ENCODE measurements at places on chromosomes 13 and 19.

DNA sequence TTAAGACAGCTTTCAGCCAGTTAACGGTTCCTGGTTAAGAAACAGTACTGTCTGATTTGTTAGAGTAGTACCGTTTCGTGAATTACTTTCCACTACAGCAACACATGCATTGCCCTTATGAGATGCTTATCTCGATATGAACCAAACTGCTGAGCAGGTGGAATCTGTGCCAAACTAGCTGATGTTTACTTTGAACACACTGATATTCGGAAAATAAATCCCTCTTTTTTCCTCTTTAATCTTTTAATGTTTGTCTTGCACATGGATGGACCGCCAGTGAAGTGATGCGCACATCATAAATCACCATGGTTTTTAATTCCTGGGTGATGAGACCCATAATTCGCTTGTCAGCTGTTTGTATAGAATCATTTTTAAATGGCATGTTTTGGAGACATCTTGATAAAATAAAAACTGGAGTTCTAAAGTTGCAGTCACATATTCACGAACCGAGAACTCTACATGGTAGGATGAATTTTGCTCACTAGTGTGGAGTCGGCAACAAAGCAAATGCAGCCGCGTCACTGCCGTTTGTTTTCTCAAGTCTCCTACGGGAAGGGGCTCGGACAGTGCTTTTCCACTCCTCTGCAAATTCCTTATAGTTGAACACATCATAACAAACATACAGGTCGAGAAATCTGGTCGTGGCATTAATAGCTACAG lies 1.1 kb downstream of the GJA3 start:
- DNase-seq, result no peak

GRCh38 chr19:46661735-46662592 lies 982 bp upstream of the DACT3 start:
- DNase-seq, result peak; percentile 86

DNA sequence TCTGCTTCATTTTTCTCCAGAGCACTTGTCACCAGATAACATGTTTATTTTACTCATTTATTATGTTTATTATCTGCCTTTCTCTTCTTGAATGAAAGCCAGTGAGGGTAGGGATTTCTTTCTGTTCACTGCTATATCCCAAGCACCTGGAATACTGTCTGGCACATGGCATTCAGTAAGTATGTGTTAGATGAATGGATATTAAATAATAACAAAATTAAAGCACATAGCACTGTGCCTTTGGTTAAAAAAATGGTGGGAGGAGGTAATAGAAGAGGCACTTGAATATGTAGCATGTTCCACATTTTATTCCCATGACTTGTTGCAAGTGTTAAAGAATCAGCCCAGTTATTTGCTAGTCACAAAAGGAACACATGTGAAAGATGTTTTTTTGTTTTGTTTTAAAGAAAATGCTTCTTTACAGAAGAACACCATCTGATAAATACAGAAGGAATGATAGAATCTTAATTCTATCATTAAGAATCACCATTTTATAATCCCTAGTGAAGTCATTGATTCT lies 151.0 kb downstream of the DLEU7 start:
- no peak for DNase-seq

DNA sequence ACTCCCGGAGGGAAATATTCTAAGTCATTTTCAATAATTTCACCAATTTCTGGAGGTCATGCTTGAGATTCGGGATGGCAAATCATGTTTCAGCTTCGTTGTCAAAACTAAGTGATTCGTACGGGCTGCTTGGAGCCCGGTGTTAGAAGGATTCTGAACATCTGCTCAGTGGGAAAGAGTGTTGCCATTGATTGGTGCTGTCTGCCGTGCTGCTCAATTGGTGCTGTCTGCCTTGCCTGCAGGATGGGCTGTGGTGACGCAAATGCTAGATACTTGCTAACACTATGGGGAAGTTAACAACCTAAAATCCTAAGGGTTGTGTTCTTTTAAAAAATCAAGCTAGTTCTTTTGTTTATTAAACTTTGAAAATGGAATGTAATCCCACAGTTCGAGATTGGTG lies 17.3 kb upstream of the CACNG8 start:
- DNase-seq, result no peak

- DNase-seq, result no peak
These were observed 480.5 kb upstream of the SPRY2 start for GRCh38 chr13:80821466-80821865.

DNA sequence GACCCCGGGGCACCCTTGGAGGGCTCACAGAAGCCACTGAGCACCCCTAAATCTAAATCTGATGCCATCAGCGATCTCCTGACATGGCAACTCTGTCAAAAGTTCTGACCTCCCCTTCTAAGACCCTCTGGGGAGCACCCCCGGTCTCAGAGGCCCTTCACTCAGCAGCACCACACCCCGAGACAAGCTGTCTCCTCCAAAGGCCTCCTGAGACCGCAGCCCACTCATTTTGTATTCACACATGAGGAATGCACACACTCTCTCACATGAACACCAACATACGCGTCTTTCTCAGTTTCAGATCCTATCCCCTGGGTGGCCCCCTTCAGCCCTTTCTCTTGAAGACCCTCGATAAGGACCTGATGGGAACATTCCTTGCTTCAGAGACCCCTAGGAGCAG lies 2.6 kb downstream of the NDUFA11 start:
- no peak for DNase-seq

DNA sequence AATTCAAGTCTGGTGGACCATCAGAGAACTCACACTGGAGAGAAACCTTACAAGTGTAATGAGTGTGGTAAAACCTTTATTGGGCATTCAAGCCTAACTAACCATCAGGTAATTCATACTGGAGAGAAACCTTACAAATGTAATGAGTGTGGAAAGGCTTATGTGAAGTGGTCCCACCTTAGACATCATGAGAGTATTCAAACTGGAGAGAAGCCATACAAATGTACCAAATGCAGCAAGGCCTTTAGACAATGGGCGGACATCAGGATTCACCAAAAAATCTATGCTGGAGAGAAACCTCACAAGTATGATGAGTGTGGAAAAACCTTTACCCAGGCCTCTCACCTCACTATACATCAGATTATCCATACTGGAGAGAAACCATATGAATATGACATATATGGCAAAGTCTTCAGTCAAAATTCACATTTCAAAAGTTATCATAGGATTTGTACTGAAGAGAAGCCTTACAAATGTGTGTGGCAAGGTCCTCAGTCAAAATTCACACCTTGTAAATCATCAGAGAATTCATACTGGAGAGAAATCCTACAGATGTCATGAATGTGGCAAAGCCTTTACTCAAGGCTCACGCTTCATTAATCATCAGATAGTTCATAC lies 19.7 kb upstream of the ZNF665 start:
- no peak for DNase-seq

GRCh38 chr13:102286326-102286725 lies 115.5 kb downstream of the FGF14 start:
- DNase-seq, result no peak

GRCh38 chr13:112106478-112107141 lies 39.7 kb downstream of the SOX1 start:
- no peak for DNase-seq

DNA sequence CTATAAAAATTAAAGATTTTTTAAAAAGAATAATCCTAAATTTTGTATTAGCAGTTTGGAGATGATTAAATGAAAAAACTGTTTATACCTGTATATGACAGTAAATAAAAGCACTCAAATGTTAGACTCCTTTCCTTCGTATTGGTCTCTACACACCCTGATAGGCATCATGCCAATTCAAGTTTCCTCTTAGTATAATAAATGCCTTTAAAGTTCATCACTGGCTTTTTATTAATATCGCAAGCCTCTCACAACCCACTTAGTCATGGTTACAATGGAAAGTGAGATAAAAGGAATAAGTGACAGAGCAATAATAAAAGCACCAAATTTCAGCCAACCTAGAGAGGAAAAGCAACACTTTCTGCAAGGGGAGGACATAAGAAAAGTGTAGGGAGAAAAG lies 102.2 kb downstream of the PIBF1 start:
- DNase-seq, result no peak

DNA sequence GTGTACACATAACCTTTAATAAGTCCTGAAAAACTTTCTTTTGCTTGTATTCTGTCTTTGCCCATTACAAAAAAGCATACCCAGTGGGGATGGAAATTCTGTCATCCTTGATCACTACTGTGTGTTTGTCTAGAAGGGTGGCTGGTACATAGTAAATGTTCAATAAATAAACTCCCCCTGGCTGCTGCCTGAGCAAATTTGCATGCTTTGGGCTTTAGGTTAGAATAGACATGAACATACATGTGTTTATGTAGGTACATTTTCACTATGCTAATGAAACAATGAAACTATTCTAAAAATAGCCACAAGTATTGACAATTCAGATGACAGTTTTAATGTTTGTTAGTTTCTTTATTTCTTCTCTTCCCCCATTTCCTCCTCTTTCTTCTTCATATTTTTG lies 36.1 kb downstream of the TNFSF13B start:
- no peak for DNase-seq

GRCh38 chr13:95643571-95643935 lies 953 bp downstream of the DZIP1 start:
- DNase-seq, result no peak

- no peak for DNase-seq
These were observed 24.9 kb downstream of the CPAMD8 start for GRCh38 chr19:17001603-17002183.

DNA sequence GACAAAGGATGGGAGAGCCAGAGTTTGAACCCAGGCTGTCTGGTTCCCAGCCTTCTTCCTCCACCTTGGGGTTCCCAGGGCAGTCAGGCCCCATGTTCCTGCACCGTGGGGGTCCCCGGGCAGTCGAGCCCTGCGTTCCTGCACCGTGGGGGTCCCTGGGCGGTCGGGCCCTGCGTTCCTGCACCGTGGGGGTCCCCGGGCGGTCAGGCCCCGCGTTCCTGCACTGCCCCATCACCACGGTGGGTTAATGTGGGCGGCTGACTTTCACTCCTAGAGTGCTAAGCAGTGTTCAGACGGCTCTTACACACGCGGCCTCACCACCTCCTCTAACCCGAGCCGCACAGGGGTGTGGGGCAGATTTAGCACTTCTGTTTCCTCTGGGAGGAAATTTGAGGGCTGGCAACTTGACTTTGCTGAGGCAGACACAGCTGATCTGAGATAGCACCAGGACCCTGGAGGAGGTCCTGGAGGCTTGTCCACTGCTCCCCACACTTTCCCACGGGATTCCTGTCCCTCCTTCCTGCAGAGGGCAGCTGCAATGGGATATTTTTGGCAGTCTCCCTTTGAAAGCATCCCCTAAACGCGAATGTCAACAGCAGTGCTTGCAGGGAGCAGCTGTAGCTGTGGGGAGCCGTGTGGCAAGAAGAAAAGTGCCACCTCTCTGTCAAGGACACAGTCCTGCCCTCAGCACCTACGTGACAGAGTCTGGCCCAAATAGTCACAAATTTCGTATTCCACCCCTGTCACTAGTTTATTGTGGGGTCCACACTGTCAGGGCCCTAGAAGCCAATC lies 239.4 kb downstream of the TEX29 start:
- DNase-seq, result no peak

- no peak for DNase-seq
These were observed 340.2 kb downstream of the DIAPH3 start for GRCh38 chr13:59823486-59823885.

DNA sequence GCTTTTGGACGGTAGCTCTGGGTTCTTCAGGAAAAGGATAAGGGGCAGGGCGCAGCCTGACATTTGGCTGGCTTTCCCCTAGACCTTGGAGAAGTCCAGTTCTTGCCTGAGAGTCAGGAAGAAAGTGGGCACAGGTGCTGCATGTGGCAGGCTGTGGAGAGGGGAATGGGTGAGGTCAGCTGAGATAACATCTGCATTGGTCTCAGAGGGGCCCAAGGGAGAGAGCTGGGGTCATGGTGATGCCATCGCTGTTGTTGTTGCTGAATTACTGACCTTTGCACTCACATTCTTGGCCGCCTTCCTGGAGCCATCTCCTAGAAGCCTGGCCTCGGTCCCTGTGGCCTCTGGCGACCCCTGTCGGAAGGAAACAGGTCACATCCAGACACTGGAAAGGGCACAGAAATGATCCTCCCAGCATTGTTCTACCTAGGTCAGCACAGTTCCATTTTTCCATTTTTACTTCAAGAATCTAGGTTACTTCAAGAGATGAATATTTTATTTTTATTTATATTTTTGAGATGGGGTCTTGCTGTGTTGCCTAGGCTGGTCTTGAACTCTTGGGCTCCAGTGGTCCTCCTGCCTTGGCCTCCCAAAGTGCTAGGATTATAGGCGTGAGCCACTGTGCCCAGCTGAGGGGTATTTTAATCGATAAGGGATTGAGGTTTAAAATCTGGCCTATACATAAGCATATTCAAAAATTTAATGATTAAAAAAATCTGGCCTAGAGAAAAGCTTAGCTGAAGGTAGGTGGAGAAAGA lies 6.5 kb upstream of the LIPE start:
- DNase-seq, result peak; percentile 94

DNA sequence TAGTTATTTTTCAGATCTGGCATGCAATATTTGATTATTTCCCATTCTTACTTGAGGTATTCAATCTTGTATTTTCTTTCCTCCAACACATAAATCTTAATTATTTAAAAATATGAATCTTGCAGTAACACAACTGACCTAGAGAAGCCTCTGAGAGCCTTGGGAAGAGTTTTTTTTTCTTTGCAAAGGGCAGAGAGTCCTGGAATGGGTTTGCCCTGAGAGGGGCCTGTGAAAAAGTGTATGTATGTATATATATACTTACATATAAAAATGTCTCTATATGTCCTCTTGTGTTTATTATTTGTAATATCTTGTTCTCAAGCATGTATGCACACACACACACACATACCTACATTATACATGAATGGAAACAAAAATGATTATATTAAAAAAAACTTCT lies 801.2 kb upstream of the SLITRK1 start:
- no peak for DNase-seq

GRCh38 chr19:4295972-4296771 lies 6.0 kb downstream of the TMIGD2 start:
- DNase-seq, result no peak

DNA sequence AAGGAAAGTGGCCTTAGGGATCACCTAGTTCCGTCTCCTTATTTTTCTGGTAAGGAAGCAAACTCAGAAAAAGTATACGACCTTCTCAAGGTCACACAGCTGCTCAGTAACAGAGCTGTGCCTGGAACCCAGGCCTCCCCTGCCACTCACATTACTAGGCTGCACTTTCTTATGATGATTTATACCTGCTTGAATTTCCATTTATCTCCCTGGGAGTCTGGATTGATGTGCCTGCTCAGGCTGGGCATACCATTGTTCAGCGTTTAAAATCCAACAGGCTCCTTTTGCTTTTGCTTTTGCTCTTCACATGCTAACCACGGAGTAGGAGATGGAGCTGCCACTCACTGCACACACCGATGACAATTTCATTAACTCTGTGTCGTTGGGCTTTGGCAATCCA lies 241.0 kb downstream of the OLFM4 start:
- DNase-seq, result no peak

- no peak for DNase-seq
These were observed 103.6 kb upstream of the MYO16 start for GRCh38 chr13:108525827-108526226.

GRCh38 chr13:45807520-45808099 lies 43.9 kb downstream of the SIAH3 start:
- peak; percentile 63 for DNase-seq

DNA sequence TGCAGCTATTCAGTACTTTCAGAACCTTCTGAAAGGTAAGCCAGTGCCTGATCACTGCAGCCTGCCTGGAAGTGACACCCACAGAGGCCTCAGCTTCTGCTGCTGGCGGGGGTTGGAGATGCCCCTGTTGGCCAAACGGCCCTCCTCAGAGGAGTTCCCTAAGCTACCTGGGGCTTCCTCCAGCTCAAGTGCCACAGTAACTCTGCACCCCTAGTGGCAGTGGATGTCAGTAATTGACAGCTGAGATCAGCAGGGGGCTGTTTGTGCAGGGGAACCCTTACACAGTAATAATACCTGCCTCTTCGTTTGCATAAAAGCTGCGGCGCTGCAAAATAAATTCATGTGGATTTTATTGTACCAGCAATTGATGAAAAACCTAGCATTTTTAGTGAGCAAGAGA lies 28.9 kb downstream of the TDRD12 start:
- no peak for DNase-seq

All from Caco-2 (cell line).